ENCODE measurements at places on chromosomes 4 and X. TPM values are rescaled to one million over a fixed set of nuclear protein-coding genes. Genes with fewer than 3 reads are reported as not detected.

HERC5 gene
- 19.4 TPM for total RNA-seq

DNA sequence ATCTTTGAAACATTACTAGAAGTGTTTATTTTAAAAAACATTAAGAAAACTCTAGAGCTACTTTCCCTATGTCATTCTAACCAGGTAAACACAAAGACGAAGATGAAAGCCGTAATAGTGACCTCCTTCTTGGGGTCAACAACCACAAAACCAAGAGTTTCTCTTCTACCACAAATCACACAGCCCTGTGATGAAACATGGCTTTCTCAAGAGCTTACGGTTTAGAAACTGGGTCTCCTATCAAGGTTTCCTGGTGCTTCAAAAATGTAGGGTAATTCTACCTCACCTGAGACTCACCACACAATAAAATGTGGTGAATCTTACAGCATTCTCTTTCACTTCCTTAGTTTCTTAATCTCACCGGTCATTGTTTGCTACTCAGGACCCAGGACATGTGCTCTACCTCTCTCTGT, 50.9 kb downstream of the CORIN start:
- no peaks in the 10 kb centered on the region for H3K36me3 ChIP-seq
- H3K27ac ChIP-seq: no peak overlapping the region
- DNase-seq: no peak
- no peaks in the 10 kb centered on the region for H3K27me3 ChIP-seq
- H3K4me3 ChIP-seq: no peak overlapping the region

DNA sequence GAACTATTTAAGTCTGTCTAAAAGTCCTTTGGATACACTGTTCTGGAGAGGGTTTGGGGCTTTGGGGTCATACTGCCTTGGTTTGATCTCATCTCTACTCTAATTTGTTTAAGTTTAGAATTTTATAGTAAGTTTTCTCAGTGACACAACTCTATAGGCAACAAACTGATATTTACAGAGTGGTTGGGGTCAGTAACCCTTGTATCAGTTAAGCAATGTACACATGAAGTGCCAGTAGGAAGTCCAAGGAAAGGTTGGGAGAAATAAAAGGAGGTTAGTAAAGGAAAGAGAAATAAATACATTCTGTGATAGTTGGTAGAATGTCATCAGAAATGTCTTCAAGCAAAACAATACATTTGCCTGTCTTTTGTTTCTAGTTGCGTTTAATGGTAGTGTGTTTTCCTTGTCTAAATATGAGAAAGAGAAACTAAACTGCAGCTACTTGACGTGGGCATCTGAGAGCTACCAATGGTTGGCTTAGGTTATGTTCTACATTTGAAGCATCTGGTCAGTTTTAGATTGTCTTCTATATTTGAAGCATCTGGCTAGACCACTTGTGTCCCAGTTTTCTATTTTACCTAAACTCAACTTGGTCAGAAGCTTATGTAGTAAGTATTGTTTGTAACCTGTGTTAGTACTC, 6.9 kb downstream of the ATP7A start:
- no peak for DNase-seq
- H3K4me3 ChIP-seq: no peak overlapping the region
- H3K27ac ChIP-seq: no peak overlapping the region
- no peaks in the 10 kb centered on the region for H3K36me3 ChIP-seq
- no peaks in the 10 kb centered on the region for H3K4me1 ChIP-seq

DNA sequence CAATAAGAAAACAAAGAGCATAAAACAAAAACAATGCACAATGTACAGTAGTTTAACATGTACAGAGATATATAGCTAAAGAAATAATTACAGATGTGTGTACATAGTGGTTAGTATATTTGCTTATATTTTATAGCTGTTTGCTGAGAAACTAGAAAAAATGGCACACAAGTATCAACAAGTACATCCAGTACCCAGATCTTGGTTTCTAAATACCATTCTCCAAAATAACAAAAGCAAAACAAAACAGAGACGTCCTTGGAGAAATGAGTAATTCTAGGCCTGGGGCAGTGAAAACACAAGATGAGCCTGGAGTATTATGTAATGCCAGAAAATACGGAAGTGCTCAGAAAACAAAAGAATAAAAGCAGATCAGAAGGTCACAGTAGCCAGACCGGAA, 189.6 kb downstream of the TMEM47 start:
- DNase-seq: no peak
- no peaks in the 10 kb centered on the region for H3K4me1 ChIP-seq
- H3K36me3 ChIP-seq: no peaks in the 10 kb centered on the region
- no peak overlapping the region for H3K27ac ChIP-seq

Measured in ovary (tissue), 10 donors.